Osteoblast (primary cell): ENCODE measurements at places on chromosomes 4 and X. TPM values are rescaled to one million over a fixed set of nuclear protein-coding genes. Genes with fewer than 3 reads are reported as not detected.

Gene SPANXD
- total RNA-seq, result not detected in 2 replicates

Gene PCDH18
- total RNA-seq, result 171 and 191 TPM in 2 replicates

Gene KIF4A
- total RNA-seq, result 2.1 and 2.2 TPM in 2 replicates

Gene SCLT1
- total RNA-seq, result 14.1 and 17.4 TPM in 2 replicates

Gene MXRA5
- total RNA-seq, result 20.9 and 27.9 TPM in 2 replicates

Gene TMEM47
- total RNA-seq, result 85.7 and 111 TPM in 2 replicates

Gene NDNF
- total RNA-seq, result 9.8 and 11.5 TPM in 2 replicates

Gene CPE
- total RNA-seq, result 6.9 and 8.5 TPM in 2 replicates

Gene ASB12
- 0.29 TPM in 1 of 2 replicates, not detected in the other for total RNA-seq

Gene ADGRG4
- not detected in 2 replicates for total RNA-seq

Gene SATL1
- total RNA-seq, result not detected in 2 replicates

Gene TMEM175
- 12.4 and 13.8 TPM in 2 replicates for total RNA-seq

Gene MAGEB2
- total RNA-seq, result not detected in 2 replicates

Gene CENPI
- total RNA-seq, result 4.3 and 4.4 TPM in 2 replicates

Gene CFAP47
- not detected in 2 replicates for total RNA-seq

Gene GABRA4
- total RNA-seq, result under 0.01 TPM in 1 of 2 replicates, not detected in the other

Gene VCX
- total RNA-seq, result not detected in 2 replicates

Gene ADAM29
- total RNA-seq, result not detected in 2 replicates

Gene PLXNB3
- 2.7 and 4.3 TPM in 2 replicates for total RNA-seq

Gene MAGIX
- total RNA-seq, result 1.2 and 1.8 TPM in 2 replicates

Gene AMBN
- total RNA-seq, result not detected in 2 replicates

Gene EDNRA
- total RNA-seq, result 6.2 and 9.4 TPM in 2 replicates

Gene PLP1
- total RNA-seq, result 0.29 and 0.36 TPM in 2 replicates

Gene NKAP
- total RNA-seq, result 4.3 and 4.7 TPM in 2 replicates

Gene UGT2B10
- not detected in 2 replicates for total RNA-seq

Gene SLITRK4
- total RNA-seq, result 0.29 and 0.36 TPM in 2 replicates

Gene TDO2
- total RNA-seq, result 0.88 and 1.4 TPM in 2 replicates

Gene OCRL
- total RNA-seq, result 18.1 and 18.9 TPM in 2 replicates

Gene ASMT
- 0.36 TPM in 1 of 2 replicates, not detected in the other for total RNA-seq

Gene GAGE1
- total RNA-seq, result not detected in 2 replicates

Gene GAGE12E
- not detected in 2 replicates for total RNA-seq

Gene CXCL13
- not detected in 2 replicates for total RNA-seq

Gene DUX4
- not detected in 2 replicates for total RNA-seq

Gene SRPX2
- total RNA-seq, result 36.9 and 38.6 TPM in 2 replicates

Gene TLR6
- total RNA-seq, result 5.1 and 7.4 TPM in 2 replicates
